Spinal cord (tissue), 10 donors: ENCODE measurements at places on chromosomes 5 and 9. TPM values are rescaled to one million over a fixed set of nuclear protein-coding genes. Genes with fewer than 3 reads are reported as not detected.
A peak's percentile ranks its signal among the peaks of the same experiment; 100 is the strongest.

GRCh38 chr5:135718651-135719050 lies 115.8 kb upstream of the SLC25A48 start:
- no peak for DNase-seq

Gene SLC1A3
- 456 TPM for total RNA-seq

- DNase-seq = peak; percentile 32
Observed at GRCh38 chr5:93088592-93089389, 492.2 kb downstream of the NR2F1-AS1 start.

- no peak for DNase-seq
Observed at GRCh38 chr5:142202282-142202681, 93.7 kb downstream of the NDFIP1 start.

- no peak for DNase-seq
Observed at GRCh38 chr9:35698231-35698630, 8.5 kb upstream of the TPM2 start.

DNA sequence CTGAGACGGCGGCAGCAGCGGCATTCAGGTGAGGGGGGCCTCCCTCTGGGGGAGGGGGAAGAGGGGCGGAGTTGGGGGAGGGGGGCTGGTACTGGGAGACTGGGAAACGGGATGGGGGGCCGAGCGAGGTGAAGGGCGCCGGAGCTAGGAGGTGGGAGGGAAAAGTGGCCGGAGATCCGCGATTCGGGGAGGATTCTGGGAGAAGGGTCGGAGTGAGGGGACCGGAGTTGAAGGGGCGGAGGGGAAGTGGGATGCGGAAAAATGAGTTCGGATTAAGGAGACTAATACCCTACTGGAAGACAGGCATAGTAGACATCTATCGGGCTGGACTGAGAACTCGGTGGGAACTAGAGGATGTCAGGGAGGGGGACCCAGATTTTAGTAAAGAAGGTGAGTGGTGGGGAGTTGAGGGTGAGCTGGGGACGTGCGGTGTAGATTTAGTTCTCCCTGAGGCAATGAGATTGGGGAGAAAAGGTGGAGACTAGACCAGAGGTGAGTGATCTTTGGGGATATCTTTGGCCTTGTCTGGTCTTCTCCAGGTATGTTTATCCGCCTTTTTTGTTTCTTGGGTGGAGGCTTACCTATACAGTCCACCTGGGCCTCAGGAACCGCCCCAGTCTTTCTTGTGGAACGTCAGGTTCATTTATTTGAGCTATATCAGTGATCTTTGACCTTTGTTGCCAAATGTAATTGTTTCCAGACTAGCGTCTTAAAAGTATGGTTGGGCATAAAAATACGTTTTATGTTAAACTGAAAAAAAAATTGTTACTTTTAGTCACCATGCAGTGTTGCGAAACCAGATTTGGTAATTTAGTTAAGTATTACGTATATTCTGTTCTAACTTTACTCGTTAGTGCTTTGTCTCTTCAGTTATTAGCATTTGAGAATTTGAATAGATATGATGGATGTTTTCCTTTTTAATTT lies 632 bp downstream of the UBAP1 start:
- no peak for DNase-seq

Gene SLC36A3
- not detected for total RNA-seq

Gene C9
- not detected for total RNA-seq
